ENCODE measurements at places on chromosomes 13 and 19. TPM values are rescaled to one million over a fixed set of nuclear protein-coding genes. Genes with fewer than 3 reads are reported as not detected.

GRCh38 chr19:49101160-49101559 is 13.0 kb upstream of the LIN7B start:
- DNase-seq: peak; percentile 35

- no peak for DNase-seq
Observed at GRCh38 chr13:81551036-81551435, 1210.1 kb upstream of the SPRY2 start.

DNA sequence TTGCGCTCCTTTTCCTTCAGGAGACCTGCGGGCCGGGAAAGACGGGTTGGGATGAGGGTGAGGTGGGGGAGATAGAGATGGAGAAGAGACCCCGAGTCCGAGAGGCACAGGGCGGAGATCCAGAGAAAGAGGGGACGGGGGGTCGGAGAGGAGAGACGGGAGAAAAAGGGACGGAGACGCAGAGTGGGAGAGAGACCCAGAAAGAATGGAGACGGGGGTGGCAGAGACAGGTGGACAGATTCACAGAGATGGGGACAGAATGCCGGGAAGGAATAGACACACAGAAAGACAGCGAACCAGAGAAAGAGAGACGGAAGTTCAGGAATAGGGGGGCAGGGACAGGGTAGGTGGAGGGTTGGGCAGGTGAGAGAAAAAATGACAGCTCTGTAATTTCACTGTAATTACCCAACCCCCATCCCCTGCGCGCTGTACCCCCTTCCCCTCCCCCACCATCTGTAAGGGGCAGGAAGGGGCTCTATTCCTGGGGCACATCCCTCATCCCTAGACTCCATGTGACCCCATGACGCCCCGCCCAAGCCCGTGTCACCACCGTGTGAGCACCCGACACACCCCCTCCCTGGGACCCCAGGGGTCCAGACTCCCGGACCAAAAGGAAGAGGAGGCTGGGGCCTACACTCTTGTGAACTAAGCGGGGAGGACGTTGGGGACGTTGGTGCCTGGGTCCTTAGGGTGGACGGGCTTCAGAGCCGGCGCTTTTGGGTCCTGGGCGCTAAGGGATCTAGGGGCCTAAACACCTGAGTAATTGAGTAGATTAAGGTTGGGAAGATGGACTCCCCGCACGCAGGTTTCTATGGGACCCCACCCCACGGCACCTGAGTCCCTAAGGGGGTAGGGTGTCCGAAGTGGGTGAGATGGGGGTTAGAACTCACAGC is 967 bp downstream of the DBP start:
- DNase-seq: peak; percentile 38

- DNase-seq: peak; percentile 75
Observed at GRCh38 chr13:26480246-26480855, 77.1 kb upstream of the WASF3 start.

- DNase-seq: no peak
Observed at GRCh38 chr13:102508411-102508810, 88.4 kb upstream of the TPP2 start.

DNA sequence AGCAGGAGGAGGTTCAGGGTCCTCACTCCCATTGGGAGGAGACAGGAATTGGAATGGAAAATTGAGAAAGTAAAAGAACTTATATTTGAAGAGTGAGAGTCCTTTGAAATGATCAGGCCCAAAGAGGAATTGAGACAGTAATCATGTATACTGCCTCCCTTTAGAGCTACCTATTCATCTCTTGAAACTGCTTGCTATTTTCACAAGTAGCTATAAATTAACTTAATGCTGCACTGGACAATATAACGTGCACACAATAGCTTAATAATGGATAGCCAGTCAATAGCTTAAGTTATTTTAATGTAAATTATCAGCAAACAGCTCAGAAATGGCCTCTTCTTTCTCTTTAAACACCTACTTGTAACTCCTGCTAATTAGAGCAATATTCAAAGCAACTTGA is 46.6 kb upstream of the MYCBP2 start:
- DNase-seq: no peak

- no peak for DNase-seq
Observed at GRCh38 chr19:35738021-35738886, 4.0 kb downstream of the IGFLR1 start.

GRCh38 chr19:18380843-18381242 is 5.1 kb upstream of the GDF15 start:
- no peak for DNase-seq

DNA sequence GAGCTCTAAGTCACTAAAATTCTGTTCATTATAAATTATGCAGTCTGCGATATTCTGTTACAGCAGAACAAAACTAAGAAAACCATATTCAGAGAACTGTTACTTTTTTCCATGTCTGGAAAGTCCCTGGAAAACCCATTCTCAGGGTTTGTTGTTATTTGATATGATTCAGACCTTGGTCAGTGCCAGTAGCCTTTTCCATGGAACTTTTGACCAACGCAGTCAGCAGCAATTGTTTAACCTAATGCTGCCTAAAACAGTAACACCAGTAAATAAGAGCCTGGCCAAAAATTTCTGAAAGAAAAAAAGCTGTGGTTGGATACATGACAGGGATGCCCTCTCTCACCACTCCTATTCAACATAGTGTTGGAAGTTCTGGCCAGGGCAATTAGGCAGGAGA is 402.7 kb downstream of the TBC1D4 start:
- no peak for DNase-seq

DNA sequence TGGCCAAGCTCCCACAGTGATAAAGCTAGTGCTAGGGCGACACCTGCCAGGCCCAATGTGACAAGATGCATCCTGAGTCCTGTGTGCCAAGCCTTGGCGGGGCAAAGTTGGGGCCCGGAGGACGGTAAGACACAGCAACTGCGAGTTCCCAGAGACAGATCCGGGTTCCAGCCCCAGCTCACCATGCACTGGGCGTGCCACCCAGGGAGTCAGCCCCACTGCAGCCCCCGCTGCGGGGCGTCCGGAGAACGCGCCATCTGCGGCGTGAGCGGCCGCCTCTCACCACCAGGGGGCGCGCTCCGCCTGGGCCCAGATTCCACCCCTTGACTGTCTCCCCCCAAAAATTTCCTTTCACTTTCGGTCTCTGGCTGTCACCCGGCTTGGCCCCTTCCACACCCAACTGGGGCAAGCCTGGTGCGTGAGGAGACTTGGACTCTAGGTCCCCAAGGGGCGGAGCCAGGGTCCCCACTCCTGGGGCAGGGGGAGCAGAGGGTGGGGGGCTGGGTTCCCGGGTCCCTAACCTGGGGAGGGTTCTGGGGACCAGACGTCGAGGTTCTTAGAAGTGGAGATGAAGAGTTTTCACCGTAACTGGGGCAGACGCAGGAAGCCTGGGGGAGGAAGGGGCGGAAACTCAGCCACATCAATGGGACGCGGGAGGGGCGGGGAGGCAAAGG is at the start of gene FLT3LG:
FLT3LG (plus strand) TSS at position 348 of the 674 bp plus-strand sequence. CDS start 425 bp downstream, outside the sequence.
- DNase-seq: peak; percentile 79

DNA sequence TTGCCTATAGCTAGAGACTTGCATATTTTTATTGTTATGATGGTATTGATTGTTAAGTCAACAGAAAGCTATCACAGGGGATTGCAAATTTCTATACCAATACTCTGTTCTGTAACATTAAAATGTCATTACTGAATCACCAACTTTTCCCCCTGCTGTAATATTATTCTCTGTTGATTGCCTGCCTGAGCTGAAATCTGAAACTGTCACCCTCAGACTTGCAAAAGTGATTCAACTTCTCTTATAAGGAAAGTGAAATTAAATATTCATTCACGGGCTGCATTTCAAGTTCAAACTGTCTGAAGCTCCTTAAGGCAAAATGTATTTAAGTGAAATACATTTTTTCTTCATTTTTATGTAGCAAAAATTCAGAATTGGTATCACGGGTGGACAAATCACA is 723.2 kb downstream of the PCDH9 start:
- no peak for DNase-seq

GRCh38 chr13:98875146-98875729 is 102.6 kb downstream of the DOCK9 start:
- DNase-seq: no peak

DNA sequence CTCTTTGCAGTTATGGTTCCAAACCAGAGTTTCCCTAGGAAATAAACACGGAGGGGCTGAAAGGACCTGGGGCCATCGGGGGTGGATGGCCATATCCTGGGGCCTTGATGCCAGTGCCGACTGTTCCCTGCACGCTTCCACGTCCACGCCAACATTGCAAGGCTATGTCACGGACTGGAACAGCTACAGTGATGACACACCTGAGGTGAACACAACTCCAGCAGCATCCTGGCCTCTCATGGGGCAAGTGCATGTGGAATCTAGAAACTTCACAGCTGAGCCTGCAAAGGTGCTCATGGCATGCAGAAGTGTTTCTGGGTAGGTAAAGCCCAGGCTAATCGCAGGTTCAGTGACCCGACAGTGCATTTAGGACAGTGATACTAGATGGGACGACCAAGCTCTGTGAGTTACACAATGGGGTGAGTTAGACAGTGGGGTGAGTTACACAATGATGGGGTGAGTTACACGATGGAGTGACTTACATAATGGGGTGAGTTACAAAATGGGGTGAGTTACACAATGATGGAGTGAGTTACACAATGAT is 52.0 kb upstream of the GAS6 start:
- no peak for DNase-seq

GRCh38 chr13:99989276-99990125 is 7.9 kb downstream of the ZIC2 start:
- DNase-seq: no peak

DNA sequence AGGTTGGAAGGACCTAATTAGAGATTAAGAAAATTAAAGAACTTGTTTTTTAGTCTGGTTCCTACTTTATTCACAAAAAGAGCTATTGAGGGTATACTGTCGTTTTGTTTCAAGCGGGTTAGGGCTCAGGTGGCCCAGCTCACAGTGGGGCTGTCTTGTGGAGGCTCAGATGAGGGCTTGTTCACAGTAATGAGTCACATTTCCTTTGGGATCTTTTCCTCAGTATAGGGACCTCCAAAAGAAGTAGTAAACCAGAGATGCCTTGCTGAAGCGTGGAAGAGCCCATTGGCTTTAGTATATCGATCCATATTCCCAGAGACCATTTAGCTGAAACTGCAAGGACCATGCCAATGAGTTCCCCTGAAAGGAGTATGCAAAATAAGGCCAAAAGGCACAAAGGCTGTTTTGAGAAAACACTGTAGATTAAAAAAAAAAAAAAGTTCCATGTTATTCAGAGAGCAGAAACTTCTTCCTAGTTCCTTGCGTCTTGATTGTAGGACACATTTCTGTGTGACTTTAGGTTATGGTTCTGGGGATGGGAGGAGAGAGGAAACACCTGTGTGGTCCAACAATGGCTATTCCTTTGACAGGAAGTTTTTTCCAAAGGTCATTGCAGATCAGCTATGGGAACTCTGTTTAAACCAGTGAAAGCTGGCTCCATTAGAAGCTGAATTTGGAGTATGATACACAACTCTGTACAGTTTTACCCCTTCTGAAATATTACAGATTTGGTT is 32.8 kb upstream of the GPI start:
- DNase-seq: no peak

DNA sequence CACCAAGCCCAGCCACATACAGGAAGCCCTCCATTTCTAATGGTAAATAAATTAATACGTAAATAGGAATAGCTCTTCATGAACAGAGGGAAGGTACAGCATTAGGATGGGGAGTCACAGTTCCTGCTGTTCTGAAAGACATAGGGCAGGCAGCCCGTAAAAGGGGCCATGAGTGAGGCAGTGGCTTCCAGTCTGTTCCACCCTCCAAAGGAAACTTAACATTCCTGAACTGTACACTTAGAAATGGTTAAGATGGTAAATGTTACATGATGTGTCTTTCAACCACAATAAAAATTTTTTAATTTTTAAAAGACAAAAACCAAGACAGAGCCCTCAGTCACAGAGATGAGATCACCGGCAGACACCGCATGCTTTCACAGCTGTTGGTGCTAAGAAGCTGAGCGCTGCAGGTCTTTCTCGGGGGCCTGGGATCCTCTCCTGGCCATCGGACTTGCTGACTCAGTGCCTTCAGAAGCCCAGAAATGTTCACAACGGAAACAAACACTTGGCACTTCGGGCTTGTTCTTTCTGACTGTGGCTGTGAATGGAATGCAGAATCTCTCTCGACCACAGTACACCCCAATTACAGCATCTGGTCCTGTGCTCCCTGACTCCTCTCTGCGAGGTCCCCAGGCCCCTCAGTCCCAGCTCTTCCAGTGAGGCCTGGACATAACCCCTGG is 36.4 kb downstream of the EPS15L1 start:
- no peak for DNase-seq

- peak; percentile 86 for DNase-seq
Observed at GRCh38 chr13:96053003-96053703, at the start of gene UGGT2. Gene UGGT2 (minus strand): TSS chr13:96053401. CDS start chr13:96053312, 89 bp downstream.

DNA sequence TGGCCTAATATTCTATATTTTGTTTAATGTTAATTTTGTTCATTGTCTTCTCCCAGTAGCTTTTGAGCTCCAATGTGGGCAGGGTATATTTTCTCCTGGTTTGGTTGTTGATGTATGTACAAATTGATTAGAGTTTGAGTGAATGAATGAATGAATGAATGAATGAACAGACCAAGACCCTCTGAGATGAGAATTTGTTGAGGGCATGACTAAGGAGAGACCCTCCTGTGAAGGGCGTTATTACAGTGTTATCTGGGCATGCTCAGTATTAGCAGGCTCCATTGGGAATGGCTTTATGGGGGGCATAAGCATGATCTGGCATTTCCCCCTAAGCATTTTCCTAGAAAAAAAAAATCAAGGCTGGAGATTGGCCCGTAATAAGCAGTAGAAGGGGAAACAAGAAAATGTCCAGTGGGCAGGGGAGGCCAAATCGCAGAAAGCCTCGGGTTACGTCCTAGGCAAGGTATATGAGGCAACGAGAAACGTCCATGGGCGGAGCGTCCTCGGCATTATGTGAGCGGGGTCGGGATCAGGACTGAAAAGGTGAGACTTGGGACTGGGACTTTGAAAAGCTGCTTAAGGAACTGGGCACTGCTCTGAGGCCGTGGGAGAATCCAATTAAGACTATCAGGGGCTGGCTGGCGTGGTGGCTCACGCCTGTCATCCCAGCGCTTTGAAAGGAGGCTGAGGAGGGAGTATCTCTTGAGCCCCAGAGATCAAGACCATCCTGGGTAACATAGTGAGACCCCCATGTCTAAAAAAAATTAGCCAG is 904 bp upstream of the ARHGAP33 start:
- DNase-seq: no peak

DNA sequence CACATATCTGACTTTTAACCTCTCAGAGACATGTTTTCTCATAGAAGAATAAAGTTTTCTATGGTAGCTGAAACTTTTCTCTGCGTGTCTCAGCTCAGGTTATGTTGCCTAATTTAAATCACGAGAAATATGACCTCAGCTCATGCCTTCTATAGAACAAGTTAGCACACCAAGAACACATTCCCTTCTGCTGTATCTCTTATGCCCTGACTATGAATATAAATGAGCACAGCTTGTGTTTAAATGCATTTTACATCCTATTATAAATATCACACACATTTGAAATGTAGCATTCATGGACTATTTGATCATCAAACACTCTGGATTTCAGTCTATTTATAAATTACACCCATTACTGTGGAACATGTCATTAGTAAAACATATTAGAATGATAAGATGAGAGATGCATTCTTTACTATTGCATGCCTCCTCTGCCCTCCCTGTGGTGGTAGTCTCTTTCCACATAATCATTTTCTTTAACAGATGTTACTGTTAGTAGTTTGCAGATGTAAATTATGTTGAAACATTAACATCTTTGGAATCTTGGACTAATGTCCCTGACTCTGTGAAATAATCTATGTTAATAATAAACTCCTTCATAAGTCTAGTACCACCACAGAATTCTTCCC is 2044.9 kb upstream of the PCDH20 start:
- no peak for DNase-seq

Gene GATAD2A
- 129 TPM for total RNA-seq

Gene ZNF30
- total RNA-seq: 1.9 TPM

Gene ZNF98
- 0.92 TPM for total RNA-seq

Gene CD70
- total RNA-seq: not detected

Gene SYT3
- total RNA-seq: not detected

Gene ZNF699
- 2.6 TPM for total RNA-seq

Gene LSR
- 145 TPM for total RNA-seq

Gene CEBPA
- total RNA-seq: 8.9 TPM

Data from PC-9 (cell line).